Activated CD8-positive, alpha-beta T cell treated with anti-CD3 and anti-CD28 coated beads for 36 hours (primary cell): ENCODE measurements at places on chromosomes 3 and 15. TPM values are rescaled to one million over a fixed set of nuclear protein-coding genes. Genes with fewer than 3 reads are reported as not detected.

DCUN1D1 gene
- 39.6 TPM for total RNA-seq

GPR160 gene
- total RNA-seq = 8.2 TPM

DNA sequence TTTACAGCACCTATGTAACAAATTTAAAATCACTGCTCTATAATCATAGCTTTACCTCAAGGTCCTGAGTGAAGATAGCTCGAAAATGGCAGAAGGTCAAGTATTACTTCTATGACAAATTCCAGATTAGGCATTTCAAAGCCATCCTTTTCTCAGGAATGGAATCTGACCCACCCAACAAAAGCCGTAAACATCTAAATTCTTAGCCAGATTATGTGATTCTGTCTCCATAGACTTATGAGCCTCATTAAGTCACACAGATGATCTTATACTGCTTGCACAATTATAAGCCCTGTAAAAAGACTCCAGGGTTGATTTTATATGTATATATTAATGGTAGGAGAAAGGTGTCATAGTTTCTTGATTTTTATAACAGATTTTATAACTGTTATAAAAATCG is 56.9 kb downstream of the CEP152 start:
- no peaks in the 10 kb centered on the region for H3K4me1 ChIP-seq
- no peak for DNase-seq
- no peak overlapping the region for H3K4me3 ChIP-seq
- H3K36me3 ChIP-seq = peaks cover 53% of the 10 kb centered on the region
- no peaks in the 10 kb centered on the region for H3K27me3 ChIP-seq

- no peak overlapping the region for H3K4me3 ChIP-seq
- peaks cover 21% of the 10 kb centered on the region for H3K36me3 ChIP-seq
- no peak overlapping the region for H3K27ac ChIP-seq
- H3K4me1 ChIP-seq = peaks cover 7% of the 10 kb centered on the region
- DNase-seq = no peak
- H3K27me3 ChIP-seq = no peaks in the 10 kb centered on the region
These were observed 81.7 kb downstream of the DHX30 start for GRCh38 chr3:47884603-47885002.

- H3K4me1 ChIP-seq = no peaks in the 10 kb centered on the region
- DNase-seq = no peak
- no peaks in the 10 kb centered on the region for H3K27me3 ChIP-seq
- no peaks in the 10 kb centered on the region for H3K36me3 ChIP-seq
- no peak overlapping the region for H3K27ac ChIP-seq
- H3K4me3 ChIP-seq = no peak overlapping the region
These were observed 558.1 kb downstream of the RSL24D1 start for GRCh38 chr15:54638666-54639065.
